ENCODE measurements at places on chromosomes 6 and 20.

DNA sequence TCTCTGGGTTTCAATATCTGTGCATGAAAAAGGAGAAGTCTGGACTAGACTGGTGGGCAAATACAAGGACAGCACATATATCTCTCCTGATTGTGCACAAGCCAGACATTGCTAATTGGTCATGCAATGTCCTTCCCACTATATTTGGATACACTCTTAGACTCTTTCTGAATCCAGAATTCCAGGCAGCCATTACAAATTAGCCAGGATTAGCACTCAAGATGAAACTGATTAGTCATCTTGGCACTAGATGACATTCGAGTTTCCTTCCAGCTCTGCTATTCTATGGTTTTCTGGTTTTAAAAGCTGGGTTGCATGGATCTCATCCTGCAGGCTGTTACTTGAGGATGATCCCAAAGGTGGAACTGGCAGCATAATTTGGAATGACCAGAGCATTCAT lies 73.2 kb downstream of the SCP2D1 start:
- no peak for DNase-seq

- DNase-seq = no peak
Measured at GRCh38 chr6:27031302-27031701, 216.2 kb upstream of the PRSS16 start.

- no peak for DNase-seq
Measured at GRCh38 chr6:70045413-70045812, 179.1 kb downstream of the COL19A1 start.

DNA sequence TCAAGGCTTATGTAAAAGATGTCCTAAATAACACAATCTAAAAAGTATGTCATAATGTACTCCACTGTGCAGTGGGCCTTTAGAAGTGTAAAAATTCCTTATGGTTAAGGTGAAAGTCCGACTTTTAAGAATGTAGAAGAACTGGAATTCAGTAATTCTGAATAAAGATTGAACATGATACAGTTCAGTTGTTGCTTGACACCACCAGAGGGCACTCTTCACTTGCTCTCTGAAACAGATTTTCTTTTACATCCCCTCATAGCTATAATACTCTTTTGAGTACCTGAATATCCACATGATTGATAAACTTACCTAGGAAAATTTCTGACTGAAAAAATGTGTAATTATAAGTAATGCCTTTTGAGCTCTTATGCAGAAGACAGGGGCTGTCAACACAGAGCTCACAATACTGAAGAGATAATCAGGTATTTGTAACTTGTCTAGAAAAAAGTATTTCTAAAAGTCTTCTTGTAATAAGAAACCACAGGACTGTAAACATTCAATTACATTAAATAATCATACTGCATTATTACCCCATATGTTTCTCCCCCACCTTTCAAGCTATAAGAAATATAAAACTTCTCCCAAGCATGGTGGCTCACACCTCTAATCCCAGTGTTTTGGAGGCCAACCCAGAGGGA lies 92.1 kb downstream of the POPDC3 start:
- no peak for DNase-seq

- no peak for DNase-seq
Measured at GRCh38 chr20:44067650-44068081, 119.3 kb downstream of the JPH2 start.

DNA sequence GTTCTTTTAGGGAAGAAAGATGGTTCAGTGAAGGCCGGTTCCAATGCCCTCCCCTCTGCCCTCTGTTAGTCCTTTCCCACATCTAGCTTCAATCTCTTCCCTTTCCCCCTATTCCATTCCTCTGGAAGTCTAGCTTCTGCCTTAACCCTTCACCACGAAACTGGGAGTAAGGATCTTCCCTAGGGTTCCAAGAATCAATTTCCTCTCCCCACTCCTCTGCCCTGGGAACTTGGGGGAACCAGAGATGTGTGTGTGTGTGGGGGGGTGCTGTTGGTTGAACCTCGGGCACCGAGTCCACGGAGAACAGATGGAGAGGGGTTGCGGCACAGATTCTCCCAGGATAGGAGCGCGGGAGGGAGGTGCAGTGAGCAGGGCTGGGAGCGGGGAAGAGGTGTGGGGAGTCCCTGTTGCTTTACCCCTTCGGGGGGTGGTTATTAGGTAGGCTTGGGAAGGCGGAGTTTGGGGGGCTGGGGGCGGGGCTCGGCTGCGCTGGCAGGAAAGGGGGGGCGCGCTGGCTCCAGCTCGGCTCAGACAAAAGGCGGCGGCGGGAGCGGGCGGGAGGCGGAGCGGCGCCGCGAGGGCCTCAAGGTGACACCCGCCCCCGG lies at the start of gene TMEM151B:
Gene TMEM151B (plus strand): TSS at position 530 of the 605 bp plus-strand sequence. CDS start 293 bp downstream, outside the sequence.
- no peak for DNase-seq

- no peak for DNase-seq
Measured at GRCh38 chr6:133499662-133500061, 258.5 kb downstream of the EYA4 start.

GRCh38 chr20:64086801-64087200 lies 2.6 kb upstream of the LKAAEAR1 start:
- DNase-seq = no peak

- DNase-seq = no peak
Measured at GRCh38 chr20:9196110-9196509, 127.2 kb downstream of the PLCB4 start.

GRCh38 chr20:37866051-37866450 lies 36.9 kb upstream of the VSTM2L start:
- DNase-seq = no peak

GRCh38 chr20:11716239-11716944 lies 201.3 kb upstream of the BTBD3 start:
- no peak for DNase-seq

DNA sequence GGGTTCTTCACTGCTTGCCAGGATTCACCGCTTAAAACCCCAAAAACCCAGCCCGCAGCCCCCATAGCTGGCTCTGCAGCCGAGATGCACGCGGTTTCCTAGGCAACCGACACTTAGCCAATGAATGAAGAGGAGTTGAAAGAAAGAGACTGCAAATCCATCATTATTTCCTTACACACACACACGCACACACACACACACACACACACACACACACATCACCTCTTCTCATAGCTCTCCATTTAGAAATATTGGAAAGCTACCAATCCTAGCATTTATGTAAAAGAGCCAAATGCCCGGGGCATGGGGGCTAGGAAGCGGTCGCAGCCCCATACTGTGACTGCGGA lies 3.4 kb upstream of the TUBB2B start:
- DNase-seq = no peak

GRCh38 chr6:148959008-148959407 lies 212.2 kb downstream of the UST start:
- DNase-seq = no peak

All from stimulated activated CD4-positive, alpha-beta T cell treated with anti-CD3 and anti-CD28 coated beads, Interleukin-4, amount 100 ng/mL, for 4 hours (primary cell).